SK-N-SH treated with all-trans-retinoic acid at 6 μM for 48 hours (cell line): ENCODE measurements at places on chromosomes 3 and 15.

DNA sequence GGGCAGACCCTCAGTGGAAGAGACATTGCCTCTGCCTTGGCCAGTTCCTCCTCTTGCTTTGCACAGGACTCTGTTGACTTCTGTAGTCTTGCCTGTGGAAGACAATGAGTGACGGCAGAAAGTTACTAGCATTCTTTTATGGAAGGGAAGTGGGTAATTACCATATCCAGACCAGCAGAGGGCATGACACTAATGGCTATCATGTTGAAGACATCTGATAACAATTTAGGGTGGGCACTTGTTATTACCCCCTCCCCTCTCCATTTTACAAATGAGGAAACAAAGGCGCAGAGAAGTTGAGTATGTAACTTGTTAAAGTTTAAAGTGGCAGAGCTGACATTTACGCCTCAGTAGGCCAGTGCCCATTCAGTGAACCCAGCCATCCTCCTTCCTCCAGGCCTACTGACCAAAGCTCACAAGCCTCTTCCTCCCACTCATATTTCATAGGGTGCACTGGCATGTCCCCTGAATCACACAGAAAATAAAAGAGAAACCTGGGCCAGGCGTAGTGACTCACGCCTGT is 48.2 kb upstream of the FMN1 start:
- peak; percentile 66 for ATAC-seq

DNA sequence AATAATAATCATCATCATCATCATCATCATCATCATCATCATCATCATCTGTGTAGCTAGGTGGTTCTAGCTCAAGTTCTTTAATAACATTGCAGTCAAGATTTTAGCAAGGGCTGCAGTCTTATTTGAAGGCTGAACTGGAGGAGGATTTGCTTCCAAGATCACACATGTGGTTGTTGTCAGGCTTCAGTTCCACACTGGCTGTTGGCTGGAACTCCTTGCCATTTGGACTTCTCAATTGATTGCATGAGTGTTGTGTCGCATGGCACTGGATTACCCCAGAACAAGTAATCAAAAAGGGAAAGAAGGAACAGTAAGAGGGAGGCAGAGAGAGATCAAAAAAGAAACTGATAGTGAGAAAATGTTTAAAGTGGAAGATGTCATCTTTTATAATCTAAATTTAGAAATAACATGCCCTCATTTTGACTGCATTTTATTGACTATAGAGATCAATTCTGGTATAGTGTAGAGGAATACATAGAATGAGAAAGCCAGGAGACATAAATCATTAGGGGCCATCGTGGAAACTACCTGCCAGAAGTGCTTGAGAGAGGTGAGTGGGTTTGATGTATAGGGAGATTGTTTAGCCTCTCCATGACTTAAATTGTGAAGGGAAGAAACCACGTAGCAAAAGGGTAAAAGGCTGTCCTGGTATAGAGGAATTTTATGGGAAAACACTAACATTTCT is 346.6 kb upstream of the RBMS3 start:
- no peak for ATAC-seq

- ATAC-seq, result peak; percentile 87
Measured at GRCh38 chr3:39809181-39809994, at the start of gene MYRIP. Gene MYRIP, plus strand, starts transcription at chr3:39809609. Its CDS starts 91,208 bp downstream, at chr3:39900817.

DNA sequence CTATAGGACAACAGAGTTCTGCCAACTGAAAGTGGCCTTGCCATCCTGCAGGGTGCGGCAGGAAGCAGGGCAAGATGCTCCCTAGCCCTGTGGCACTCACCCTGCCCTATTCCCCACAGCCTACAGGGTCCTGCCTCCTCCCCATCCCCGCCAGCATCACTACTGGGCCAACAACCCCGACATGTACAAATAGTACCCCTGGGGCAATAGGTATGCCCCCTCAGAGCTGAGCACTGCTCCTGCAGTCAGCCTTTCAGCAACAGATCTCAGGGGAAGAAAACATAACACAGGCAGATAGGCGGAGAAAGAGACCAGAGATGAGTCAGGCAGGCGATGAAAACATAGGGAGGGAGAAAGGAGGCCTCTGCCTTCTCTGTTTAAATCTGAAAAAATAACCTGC is 74.7 kb downstream of the XXYLT1 start:
- ATAC-seq, result peak; percentile 92

DNA sequence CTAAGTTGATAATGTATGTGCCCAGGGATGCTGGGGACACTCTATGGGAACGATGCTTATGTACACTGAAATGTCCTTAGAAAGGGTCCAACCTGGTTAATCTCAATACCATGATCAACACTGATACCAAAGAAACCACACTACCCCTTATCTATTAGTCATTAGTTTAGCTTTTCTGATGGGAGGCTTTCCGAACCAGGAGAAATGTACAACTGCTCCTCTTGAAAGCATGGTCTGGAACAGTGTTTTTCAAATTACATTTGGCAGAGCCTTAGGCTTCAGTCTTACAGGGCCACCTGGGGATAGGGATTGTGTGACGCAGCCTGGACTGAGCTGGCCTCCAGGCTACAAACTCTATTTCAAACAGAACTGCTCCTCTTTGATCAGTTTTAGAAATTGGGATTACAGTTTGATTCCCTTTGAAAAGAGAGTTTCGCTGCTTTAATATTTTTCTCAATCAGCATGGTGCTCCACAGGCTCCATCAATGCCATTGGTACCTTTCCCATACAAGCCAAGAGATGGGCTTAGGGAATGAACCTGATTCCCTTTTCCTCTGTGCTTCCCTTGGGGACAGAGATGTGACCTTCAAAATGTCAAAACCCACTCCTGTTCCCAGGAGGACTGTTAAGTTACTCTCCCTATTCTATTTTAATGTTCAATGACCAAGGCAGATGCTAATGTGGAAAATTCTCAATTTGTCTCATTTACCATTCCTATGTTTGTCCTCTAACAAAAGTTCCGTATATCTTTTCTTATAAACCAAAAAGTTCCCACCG is 296.0 kb upstream of the ADAMTS9 start:
- ATAC-seq, result peak; percentile 79

DNA sequence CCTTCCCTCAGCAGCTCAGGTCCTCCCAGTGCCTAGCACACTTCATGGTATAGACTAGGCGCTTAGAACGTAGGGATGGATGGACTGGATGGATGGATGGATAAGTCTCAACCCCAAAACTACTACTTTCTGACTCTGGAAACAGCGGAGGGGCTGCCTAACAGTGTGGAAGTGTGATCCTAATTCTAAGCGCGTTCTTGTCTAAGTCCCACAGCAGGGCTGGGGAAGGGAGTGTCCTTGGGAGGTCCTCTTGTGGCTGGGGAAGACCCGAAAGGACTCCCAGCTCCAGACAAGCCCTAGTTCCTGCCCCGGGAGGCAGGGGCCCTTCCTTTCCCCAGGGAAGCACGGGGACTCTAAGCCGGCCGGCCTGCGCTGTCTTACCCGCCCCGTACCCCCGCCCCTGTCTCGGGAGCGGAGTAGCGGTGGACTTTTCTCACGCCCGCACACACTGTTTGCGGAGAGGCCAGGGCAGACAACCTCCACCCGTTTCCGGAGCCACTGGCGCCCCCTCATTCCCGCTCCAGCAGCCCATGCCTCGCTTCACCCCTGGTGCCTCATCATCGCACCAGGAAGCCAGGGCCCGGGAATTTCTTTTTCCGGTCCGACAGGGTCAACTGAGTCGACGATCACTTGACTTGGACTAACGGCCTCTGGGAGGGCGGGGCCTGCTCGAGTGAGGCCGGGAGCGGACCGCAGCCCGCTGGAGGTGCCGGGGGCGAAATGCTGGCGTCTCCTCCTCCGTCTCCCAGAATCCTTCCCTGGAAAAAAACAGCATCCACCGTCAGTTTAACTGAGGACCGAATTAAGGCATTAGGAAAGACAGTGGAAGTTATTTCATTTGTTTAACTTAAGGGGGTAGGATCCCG is 133.3 kb downstream of the TBC1D2B start:
- ATAC-seq, result no peak
